ENCODE measurements at places on chromosomes 7 and 10. TPM values are rescaled to one million over a fixed set of nuclear protein-coding genes. Genes with fewer than 3 reads are reported as not detected.

DNA sequence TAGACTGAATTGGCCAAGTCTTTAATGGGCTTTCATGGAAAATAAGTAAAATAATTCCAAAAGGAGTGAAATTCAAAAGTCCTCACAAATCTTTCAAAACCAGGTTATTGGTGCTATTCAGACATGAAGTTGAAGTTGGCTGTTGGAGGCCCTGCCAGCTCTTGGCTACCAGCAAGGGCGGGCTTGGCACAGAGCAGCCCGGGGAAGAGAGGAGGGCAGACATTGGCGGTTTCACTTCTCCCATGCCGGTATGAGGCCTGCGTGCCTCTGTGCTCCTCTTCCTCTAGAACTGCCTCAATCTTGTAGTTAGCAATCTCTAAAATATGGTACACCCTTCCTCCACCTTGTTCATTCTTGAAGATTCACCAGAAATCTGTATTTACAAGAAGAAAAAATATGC, 16.4 kb upstream of the NPS start:
- no peaks in the 10 kb centered on the region for H3K4me1 ChIP-seq
- DNase-seq, result no peak
- H3K36me3 ChIP-seq, result no peaks in the 10 kb centered on the region
- peaks cover 3% of the 10 kb centered on the region for H3K27me3 ChIP-seq

DNA sequence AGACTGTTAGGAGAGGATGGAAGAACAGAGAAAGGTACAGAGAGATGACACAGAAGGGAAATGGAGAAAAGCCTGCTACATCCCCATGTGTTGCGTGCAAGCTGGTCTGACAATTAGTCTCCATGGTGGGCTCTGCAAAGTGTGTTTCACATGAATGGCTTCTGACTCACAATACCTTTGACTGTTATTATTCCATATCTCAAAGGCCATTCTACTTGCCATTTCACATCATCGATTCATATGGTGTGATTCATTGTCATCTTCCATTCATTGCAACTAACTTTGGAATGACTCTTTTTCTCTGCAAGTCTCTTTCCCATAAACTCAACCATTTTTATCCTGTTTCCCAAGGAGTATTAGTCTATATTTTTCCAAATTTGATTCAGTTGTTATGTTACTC, 208.9 kb upstream of the INHBA start:
- H3K27ac ChIP-seq, result no peak overlapping the region
- H3K27me3 ChIP-seq, result no peaks in the 10 kb centered on the region
- no peaks in the 10 kb centered on the region for H3K36me3 ChIP-seq
- DNase-seq, result no peak
- no peaks in the 10 kb centered on the region for H3K4me1 ChIP-seq

DNA sequence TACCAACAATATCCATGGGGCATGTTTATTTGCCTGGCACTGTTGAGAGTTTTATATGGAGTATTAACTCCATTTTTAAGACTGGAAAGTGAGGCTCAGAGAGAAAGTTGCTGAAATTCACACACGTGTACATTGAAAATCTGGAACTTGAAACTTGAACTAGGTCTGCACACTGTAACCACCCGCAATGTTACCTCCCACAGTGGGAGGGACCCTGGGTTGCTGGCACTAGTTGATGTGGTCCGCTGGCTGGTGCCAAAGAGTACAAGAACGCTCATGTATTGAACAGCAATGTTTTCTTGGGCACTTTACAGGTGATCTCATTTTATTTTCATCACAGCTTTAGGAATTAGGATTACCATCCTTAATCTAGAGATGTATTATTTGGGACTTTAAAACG, 253.2 kb downstream of the INHBA start:
- no peaks in the 10 kb centered on the region for H3K27me3 ChIP-seq
- no peak overlapping the region for H3K27ac ChIP-seq
- no peak for DNase-seq

- peak overlapping the region; percentile 5 for H3K4me3 ChIP-seq
- DNase-seq, result no peak
- H3K4me1 ChIP-seq, result peaks cover 61% of the 10 kb centered on the region
- H3K36me3 ChIP-seq, result no peaks in the 10 kb centered on the region
Measured at GRCh38 chr7:27201580-27202017, 1.7 kb upstream of the HOXA13 start.

- DNase-seq, result no peak
- H3K4me3 ChIP-seq, result peak overlapping the region; percentile 97
- no peaks in the 10 kb centered on the region for H3K36me3 ChIP-seq
Measured at GRCh38 chr7:139106959-139107358, 2.6 kb downstream of the ZC3HAV1 start.

DNA sequence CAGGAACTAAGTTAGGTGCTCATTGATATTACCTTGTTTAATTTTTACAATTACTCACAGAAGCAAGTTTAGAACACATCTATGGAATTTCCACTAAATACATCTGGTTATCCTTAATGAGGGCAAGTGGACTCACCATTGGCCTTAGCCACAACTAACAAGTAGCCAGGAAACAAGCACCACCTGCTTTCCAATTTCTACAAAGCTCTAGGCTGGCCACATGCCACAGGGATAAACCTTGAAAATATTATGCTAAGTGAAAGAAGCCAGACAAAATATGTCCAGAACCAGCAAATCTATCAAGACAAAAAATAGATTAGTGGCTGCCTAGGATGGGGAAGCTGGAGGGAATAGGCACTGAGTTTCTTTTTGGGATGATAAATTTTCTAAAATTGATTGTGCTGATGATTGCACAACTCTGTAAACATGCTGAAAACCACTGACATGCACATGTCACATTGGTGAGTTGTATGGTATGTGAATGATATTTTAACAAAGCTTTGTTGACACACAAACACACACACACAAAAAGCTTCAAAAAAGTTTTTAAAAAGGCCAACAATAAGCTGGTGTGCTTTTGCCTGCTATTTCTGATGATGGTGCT, 179.4 kb downstream of the CPEB3 start:
- H3K4me1 ChIP-seq, result peaks cover 56% of the 10 kb centered on the region
- no peak for DNase-seq
- no peak overlapping the region for H3K27ac ChIP-seq

- no peaks in the 10 kb centered on the region for H3K36me3 ChIP-seq
- H3K27me3 ChIP-seq, result no peaks in the 10 kb centered on the region
Measured at GRCh38 chr7:114107522-114107921, 188.7 kb upstream of the PPP1R3A start.

DNA sequence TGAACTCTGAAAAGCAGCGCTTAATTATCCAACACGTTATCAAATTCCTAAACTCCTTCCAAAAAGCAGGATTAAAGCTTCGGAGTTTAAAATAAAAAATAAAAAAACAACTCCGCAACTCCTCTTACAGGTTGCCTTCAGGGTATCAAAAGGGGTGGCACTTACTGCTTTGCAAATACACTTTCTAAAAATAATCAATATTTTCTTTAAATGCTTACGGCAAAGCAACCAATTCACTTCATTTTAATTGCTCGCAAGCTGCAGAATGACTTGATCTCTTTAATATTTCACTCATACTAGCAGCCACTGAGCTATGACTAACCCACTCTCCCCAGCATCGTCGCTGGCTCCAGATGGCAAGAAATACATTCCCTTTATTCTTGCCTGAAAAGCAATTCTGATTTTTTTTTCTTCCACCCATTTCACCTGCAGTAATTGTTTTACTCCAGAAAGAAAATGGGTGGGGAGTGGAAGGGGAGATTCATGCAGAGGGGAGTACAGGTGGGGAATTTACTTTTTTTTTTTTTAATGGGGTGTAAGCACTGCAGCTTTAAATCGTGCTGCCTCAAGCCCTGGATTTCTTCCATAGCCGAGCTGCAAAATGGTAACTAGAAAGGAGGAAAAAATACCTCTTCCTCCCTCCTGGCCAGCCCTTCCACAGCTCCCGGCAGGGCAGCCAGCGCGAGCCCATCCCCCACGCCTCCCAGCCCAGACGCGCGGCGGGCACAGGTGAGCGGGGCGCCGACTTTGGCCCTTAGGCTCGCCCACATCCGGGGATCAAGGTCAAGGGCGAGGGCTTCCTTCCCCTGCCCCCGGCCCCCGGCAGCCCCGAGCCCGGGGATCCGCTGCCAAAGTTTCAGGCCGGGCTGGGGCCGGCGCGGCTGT, 54.2 kb upstream of the FHIP2A start:
- peak overlapping the region; percentile 76 for H3K4me3 ChIP-seq
- H3K36me3 ChIP-seq, result no peaks in the 10 kb centered on the region
- peaks cover 6% of the 10 kb centered on the region for H3K27me3 ChIP-seq

DNA sequence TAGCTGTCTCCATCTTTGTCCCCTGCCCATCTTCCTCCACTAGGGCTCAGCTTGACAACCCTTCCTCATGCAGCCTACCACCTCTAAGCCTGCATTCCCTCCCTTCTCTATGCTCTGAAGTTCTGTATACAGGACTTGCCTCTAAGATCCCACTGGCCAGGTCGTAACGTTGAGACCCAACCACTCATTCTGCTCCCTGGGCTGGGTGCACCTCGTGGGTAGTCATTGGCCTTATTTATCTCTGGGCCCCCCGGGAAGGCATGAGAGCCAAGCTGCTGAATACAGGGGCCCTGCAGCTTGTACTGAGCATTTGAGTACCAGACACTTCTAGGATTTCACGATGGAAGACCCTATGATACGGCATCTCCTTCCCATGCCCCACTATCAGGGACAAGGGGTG, 31.2 kb downstream of the MYL10 start:
- no peak overlapping the region for H3K4me3 ChIP-seq
- no peak for DNase-seq
- no peaks in the 10 kb centered on the region for H3K27me3 ChIP-seq
- H3K27ac ChIP-seq, result peak overlapping the region; percentile 30
- no peaks in the 10 kb centered on the region for H3K36me3 ChIP-seq

- no peak overlapping the region for H3K4me3 ChIP-seq
- H3K27ac ChIP-seq, result no peak overlapping the region
- H3K36me3 ChIP-seq, result no peaks in the 10 kb centered on the region
- no peak for DNase-seq
- H3K27me3 ChIP-seq, result no peaks in the 10 kb centered on the region
- H3K4me1 ChIP-seq, result peaks cover 38% of the 10 kb centered on the region
Measured at GRCh38 chr10:131645756-131646155, 255.1 kb upstream of the PPP2R2D start.

Gene MKI67
- 60.8 TPM for total RNA-seq

Gene ZNF804B
- total RNA-seq, result not detected

Gene WEE2
- total RNA-seq, result not detected

Gene SOSTDC1
- 0.89 TPM for total RNA-seq

Gene HOXA5
- total RNA-seq, result 18.2 TPM

Gene PLAC9
- total RNA-seq, result 11.6 TPM

Gene RADIL
- 21.6 TPM for total RNA-seq

Data from stomach (tissue), 19 donors.